ENCODE measurements at places on chromosomes 4 and X.

DNA sequence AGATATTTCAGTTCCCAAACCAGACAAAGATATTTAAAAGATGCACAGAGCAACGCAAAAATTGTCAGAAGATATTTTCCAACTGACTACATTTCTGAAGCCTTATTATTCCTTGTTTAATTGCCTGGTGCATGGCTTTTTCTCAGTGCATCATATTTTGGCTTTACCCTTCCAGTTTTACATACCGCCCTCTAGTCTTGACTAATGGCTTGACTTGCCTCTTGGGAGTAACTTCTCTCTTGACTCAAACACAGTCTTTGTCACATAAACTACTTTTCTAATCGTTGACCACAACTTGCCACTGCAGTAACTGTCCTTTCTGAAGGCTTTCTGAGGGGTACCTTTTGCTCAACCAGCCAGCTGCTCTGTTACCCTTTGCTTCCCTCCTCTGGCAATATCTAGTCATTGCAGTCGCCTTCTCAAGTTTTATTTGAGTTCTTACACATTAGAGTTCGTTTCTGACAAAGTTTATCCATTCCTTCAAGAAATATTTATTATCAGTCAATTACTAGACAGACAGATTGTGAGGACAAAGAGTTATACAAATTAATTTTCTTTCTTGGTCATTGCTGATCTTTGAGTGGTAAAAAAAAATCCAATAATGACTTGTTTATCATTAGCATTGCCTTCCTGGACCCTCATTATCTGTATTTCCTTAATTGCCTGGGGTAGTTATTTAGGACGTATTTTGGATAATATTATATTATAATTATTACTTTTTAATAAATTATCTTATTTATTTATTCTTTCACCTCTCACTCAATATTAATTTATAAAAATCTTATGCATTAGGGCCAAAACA, 506.9 kb upstream of the PCDH10 start:
- no peak for DNase-seq

DNA sequence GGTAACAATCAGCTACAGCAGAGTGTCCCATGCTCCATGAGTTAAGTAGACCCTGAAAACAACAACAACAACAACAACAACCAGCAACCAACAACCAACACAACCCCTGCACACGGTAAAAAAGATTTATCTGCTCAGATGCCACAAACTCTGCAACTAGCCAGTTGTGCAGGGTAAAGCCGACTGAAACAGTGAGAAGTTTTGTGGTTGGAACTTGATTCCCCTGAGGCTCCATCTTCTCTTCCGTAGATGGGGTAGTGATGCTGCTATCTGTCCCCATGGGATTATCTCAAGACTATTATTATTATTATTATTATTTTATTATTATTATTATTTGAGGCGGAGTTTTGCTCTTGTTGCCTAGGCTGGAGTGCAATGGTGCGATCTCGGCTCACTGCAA, 50.6 kb upstream of the RAPGEF2 start:
- DNase-seq: no peak

- DNase-seq: no peak
Measured at GRCh38 chr4:77268108-77268507, 111.1 kb downstream of the CCNG2 start.

- DNase-seq: no peak
Measured at GRCh38 chr4:80475798-80476197, 140.3 kb downstream of the CFAP299 start.

- no peak for DNase-seq
Measured at GRCh38 chr4:38600575-38600974, 63.4 kb upstream of the KLF3 start.

- no peak for DNase-seq
Measured at GRCh38 chrX:9320940-9321339, 143.9 kb upstream of the TBL1X start.

- DNase-seq: no peak
Measured at GRCh38 chr4:3203971-3204431, 45.0 kb upstream of the MSANTD1 start.

- no peak for DNase-seq
Measured at GRCh38 chrX:133929836-133930464, 55.4 kb downstream of the GPC3 start.

- DNase-seq: no peak
Measured at GRCh38 chr4:164056426-164057142, 562.1 kb downstream of the TMA16 start.

- DNase-seq: no peak
Measured at GRCh38 chrX:42664680-42665079, 113.3 kb downstream of the PPP1R2C start.

- DNase-seq: no peak
Measured at GRCh38 chrX:40772290-40772689, 36.9 kb upstream of the MED14 start.

Data from stimulated activated CD4-positive, alpha-beta T cell treated with anti-CD3 and anti-CD28 coated beads, Interleukin-15, amount 100 ng/mL, for 1 hour (primary cell).